ENCODE measurements at places on chromosomes 4 and X. TPM values are rescaled to one million over a fixed set of nuclear protein-coding genes. Genes with fewer than 3 reads are reported as not detected.
A peak's percentile ranks its signal among the peaks of the same experiment; 100 is the strongest.

- H3K4me3 ChIP-seq, result no peak overlapping the region
- no peaks in the 10 kb centered on the region for H3K27me3 ChIP-seq
- peaks cover 15% of the 10 kb centered on the region for H3K4me1 ChIP-seq
- DNase-seq, result no peak
- H3K27ac ChIP-seq, result no peak overlapping the region
- H3K36me3 ChIP-seq, result no peaks in the 10 kb centered on the region
These were observed 144.3 kb upstream of the STX18 start for GRCh38 chr4:4685810-4686795.

GRCh38 chrX:31706466-31706865 is 634.6 kb upstream of the FTHL17 start:
- no peaks in the 10 kb centered on the region for H3K27me3 ChIP-seq
- no peak for DNase-seq
- H3K4me3 ChIP-seq, result no peak overlapping the region
- no peaks in the 10 kb centered on the region for H3K36me3 ChIP-seq
- H3K4me1 ChIP-seq, result no peaks in the 10 kb centered on the region

GRCh38 chr4:155495572-155496293 is 119.0 kb upstream of the MAP9 start:
- no peaks in the 10 kb centered on the region for H3K36me3 ChIP-seq
- no peak for DNase-seq
- H3K4me1 ChIP-seq, result no peaks in the 10 kb centered on the region
- H3K4me3 ChIP-seq, result no peak overlapping the region
- H3K27ac ChIP-seq, result no peak overlapping the region
- no peaks in the 10 kb centered on the region for H3K27me3 ChIP-seq

MAMLD1 gene
- not detected for total RNA-seq

SLC6A14 gene
- total RNA-seq, result 0.05 TPM

WDR17 gene
- total RNA-seq, result 2.0 TPM

- no peak overlapping the region for H3K27ac ChIP-seq
- H3K36me3 ChIP-seq, result no peaks in the 10 kb centered on the region
- H3K4me3 ChIP-seq, result no peak overlapping the region
- no peak for DNase-seq
- H3K4me1 ChIP-seq, result no peaks in the 10 kb centered on the region
These were observed 25.6 kb upstream of the PLS3 start for GRCh38 chrX:115535421-115535820.

IBSP gene
- not detected for total RNA-seq

DNA sequence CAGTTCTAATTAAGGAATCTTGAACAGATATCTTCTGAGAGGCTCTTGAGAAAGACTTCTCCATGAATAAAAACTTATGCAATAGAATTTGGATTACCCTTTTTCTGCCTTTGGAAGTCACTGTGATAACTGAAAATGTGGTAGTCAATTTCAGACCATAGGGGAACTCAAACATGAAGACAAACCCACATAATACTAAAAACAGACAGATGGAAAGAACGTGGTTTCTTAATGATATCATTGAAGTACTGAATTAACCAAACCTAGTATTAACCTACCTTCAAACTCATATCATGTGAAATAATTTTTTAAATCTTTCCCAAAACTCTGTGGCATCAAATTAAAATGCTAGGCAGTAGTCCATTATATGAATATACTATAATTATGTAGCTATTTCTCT is 153.5 kb downstream of the CAMK2D start:
- no peaks in the 10 kb centered on the region for H3K27me3 ChIP-seq
- no peak for DNase-seq
- peaks cover 12% of the 10 kb centered on the region for H3K4me1 ChIP-seq
- H3K36me3 ChIP-seq, result no peaks in the 10 kb centered on the region
- H3K27ac ChIP-seq, result no peak overlapping the region

DNA sequence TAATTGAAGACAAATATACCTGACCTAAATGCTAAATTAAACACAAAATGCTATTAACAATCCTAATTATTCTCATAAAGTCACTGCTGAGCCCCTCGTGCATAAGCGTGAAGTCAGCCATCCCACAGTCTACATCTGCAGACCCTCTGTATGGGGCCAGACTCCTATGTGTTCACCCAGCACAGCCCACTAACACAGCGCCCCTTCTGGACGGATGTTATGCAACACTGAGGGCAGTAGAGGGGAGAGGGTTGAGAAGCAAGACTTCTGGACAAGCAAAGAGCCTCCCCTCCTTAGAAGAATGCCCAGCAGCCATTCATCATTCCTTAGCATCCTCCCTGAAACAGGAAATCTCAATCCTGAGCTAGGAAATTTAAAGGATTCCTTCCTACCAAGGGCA is 7.9 kb downstream of the TRPC3 start:
- no peaks in the 10 kb centered on the region for H3K36me3 ChIP-seq
- no peaks in the 10 kb centered on the region for H3K4me1 ChIP-seq
- peaks cover 6% of the 10 kb centered on the region for H3K27me3 ChIP-seq
- no peak for DNase-seq
- no peak overlapping the region for H3K27ac ChIP-seq
- no peak overlapping the region for H3K4me3 ChIP-seq

DNA sequence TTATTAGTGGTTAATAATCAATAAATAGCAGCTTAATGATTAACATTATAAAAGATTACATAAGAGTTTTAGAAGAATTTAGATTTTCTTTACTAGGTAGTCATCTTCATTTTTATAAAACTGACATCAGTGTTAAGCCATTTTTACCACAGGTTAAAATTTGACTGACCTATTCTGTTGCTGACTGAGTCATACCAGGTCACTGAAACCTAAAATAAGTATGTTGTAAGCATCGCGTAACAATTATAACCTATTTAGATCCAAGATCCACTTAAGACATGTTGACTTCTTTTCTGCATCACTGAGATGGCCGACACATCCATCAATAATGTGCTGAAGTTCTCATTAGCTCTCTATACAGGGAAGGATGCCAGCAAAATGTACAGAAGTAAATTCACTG is 36.7 kb downstream of the ARX start:
- H3K27me3 ChIP-seq, result no peaks in the 10 kb centered on the region
- no peak for DNase-seq
- H3K27ac ChIP-seq, result no peak overlapping the region
- no peaks in the 10 kb centered on the region for H3K4me1 ChIP-seq

ZNF81 gene
- 7.5 TPM for total RNA-seq

DNA sequence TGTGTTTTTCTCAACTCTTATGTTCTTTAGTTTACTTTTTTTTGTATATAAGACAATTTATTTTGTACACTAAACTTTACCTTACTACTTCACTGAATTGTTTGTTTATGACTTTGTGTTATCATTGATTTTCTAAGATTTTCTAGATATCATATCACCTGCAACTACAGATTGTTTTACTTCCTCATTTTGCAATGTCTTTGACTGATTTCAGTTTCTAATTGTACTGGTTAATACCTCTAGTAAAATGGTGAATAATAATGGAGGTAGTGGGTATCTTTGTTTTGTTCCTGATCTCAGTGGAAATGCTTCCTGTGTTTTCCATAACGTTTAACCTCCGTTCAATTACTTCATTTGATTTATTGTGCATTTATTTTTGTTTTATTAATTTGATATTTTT is 490.2 kb downstream of the TLL1 start:
- no peaks in the 10 kb centered on the region for H3K36me3 ChIP-seq
- no peak for DNase-seq
- H3K27ac ChIP-seq, result no peak overlapping the region
- H3K4me3 ChIP-seq, result no peak overlapping the region
- no peaks in the 10 kb centered on the region for H3K4me1 ChIP-seq

PF4V1 gene
- total RNA-seq, result not detected

DNA sequence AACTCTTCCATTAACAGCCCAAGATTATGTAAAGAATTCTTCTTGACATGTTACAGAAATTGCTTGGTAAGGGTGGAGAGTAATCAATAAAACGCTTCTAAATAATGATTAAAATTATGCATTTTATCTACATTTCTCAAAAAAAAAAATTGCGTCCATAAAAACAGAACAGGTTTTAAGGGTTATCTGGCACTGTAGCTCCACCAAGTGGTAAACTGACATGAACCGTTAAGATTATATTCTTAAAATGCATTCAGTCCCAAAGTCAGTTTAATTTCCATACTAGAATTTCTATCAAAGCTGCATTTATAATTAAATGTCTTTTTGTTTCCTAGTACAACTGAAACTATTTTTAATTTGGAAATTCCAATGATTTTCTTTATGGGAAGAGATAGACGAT is 214.0 kb upstream of the UGT8 start:
- H3K27ac ChIP-seq, result no peak overlapping the region
- no peaks in the 10 kb centered on the region for H3K4me1 ChIP-seq
- no peaks in the 10 kb centered on the region for H3K27me3 ChIP-seq
- no peak for DNase-seq
- no peaks in the 10 kb centered on the region for H3K36me3 ChIP-seq
- no peak overlapping the region for H3K4me3 ChIP-seq

SLC6A8 gene
- 0.29 TPM for total RNA-seq

USP26 gene
- total RNA-seq, result not detected

- H3K27me3 ChIP-seq, result peaks cover 2% of the 10 kb centered on the region
- H3K4me3 ChIP-seq, result 0 out of 2 replicates have a peak overlapping the region, but pooled peaks have one; percentile 16
- no peaks in the 10 kb centered on the region for H3K4me1 ChIP-seq
- H3K27ac ChIP-seq, result no peak overlapping the region
- H3K36me3 ChIP-seq, result no peaks in the 10 kb centered on the region
These were observed 652 bp downstream of the SRPX start for GRCh38 chrX:38220024-38220414.

GRCh38 chr4:126271292-126271691 is 956.5 kb downstream of the FAT4 start:
- no peaks in the 10 kb centered on the region for H3K27me3 ChIP-seq
- no peak overlapping the region for H3K4me3 ChIP-seq
- H3K27ac ChIP-seq, result no peak overlapping the region
- no peaks in the 10 kb centered on the region for H3K36me3 ChIP-seq
- no peak for DNase-seq
- H3K4me1 ChIP-seq, result no peaks in the 10 kb centered on the region

GRCh38 chr4:68337004-68337403 is 12.9 kb downstream of the YTHDC1 start:
- no peak for DNase-seq
- H3K27ac ChIP-seq, result no peak overlapping the region
- no peaks in the 10 kb centered on the region for H3K27me3 ChIP-seq
- peaks cover 18% of the 10 kb centered on the region for H3K36me3 ChIP-seq
- H3K4me1 ChIP-seq, result no peaks in the 10 kb centered on the region
- H3K4me3 ChIP-seq, result no peak overlapping the region

DNA sequence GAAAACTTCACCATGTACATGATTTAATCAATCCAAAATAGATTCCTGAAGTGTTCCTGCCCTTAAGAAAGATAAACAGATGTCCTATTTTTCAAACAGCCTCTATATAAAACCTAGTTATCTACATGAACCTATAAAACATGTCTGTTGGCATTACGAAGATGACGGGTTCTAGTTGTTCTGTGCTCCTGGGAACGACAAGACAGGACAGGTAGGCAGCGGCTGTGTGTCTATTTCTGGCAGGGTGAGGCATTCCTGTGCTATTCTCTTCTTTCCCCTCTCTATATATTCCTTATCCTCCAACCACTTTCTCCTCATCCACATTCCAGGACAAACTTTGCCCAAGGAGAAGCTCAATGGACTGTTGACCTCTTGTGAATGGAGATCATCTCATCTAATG is 6.1 kb downstream of the FAT1 start:
- H3K36me3 ChIP-seq, result no peaks in the 10 kb centered on the region
- no peaks in the 10 kb centered on the region for H3K4me1 ChIP-seq
- DNase-seq, result no peak
- no peak overlapping the region for H3K27ac ChIP-seq
- H3K4me3 ChIP-seq, result no peak overlapping the region

GRCh38 chr4:118357601-118358000 is 4.8 kb upstream of the PRSS12 start:
- H3K4me3 ChIP-seq, result no peak overlapping the region
- no peaks in the 10 kb centered on the region for H3K36me3 ChIP-seq
- H3K27me3 ChIP-seq, result peaks cover 2% of the 10 kb centered on the region
- DNase-seq, result no peak

DNA sequence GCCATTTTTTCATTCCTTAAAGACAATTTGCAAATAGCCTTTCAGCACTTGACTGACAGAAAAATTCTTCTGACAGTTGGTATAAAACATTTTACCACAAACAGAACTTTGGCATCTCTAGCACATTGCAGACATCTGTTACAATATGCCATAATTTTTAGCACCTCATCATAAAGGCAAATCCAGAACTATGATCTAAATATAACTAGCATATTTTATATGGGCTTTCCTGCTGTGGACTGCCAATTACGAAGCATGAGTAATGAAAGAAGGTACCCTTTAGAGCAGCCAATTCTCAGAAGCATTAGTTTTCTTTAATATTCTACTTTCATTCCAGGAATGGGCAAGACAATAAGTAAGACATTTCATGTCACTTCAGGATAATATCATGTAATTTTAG is 647.4 kb upstream of the GALNT7 start:
- H3K36me3 ChIP-seq, result no peaks in the 10 kb centered on the region
- H3K4me3 ChIP-seq, result no peak overlapping the region
- DNase-seq, result no peak
- H3K27ac ChIP-seq, result no peak overlapping the region
- no peaks in the 10 kb centered on the region for H3K4me1 ChIP-seq
- H3K27me3 ChIP-seq, result no peaks in the 10 kb centered on the region

CNGA2 gene
- not detected for total RNA-seq

RHOXF2B gene
- not detected for total RNA-seq
